ENCODE measurements at places on chromosomes 16 and 17.

GRCh38 chr16:84729716-84730320, 30.0 kb downstream of the USP10 start:
- H3K4me1 ChIP-seq = peaks cover 67% of the 10 kb centered on the region
- peak overlapping the region; percentile 64 for H3K27ac ChIP-seq
- H3K27me3 ChIP-seq = no peaks in the 10 kb centered on the region

- H3K4me3 ChIP-seq = no peak overlapping the region
- no peaks in the 10 kb centered on the region for H3K4me1 ChIP-seq
- no peaks in the 10 kb centered on the region for H3K27me3 ChIP-seq
- H3K36me3 ChIP-seq = no peaks in the 10 kb centered on the region
- H3K27ac ChIP-seq = no peak overlapping the region
These were observed 14.0 kb upstream of the PVALEF start for GRCh38 chr17:81151278-81151677.

DNA sequence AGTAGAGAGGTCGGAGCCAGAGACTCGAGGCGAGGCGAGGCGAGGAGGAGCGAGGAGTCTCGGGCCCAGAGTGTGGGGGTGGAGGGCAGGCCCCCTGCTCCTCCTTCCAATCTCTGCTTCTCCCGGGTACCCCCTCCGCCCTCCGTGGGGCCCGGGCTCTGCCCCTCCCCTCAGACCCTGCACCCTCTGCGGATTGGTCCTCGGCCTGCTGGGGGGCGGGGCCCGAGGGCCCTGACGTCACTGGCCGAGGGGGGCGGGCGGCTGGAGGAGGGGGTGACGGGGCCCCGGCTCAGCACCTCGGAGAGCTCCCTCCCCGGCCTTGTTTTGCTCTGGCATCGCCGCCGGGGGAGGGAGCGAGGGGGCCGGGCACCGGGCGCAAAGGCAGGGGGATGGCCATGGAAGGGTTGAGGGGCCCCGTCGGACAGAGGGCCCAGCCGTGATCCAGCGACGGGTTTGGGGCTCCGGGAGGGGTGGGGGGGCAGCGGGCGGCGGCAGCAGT, at the start of gene RUNDC3A:
RUNDC3A (plus strand) TSS at position 282 of the 499 bp plus-strand sequence. CDS start 232 bp downstream, outside the sequence.
- peak within 1 kb of the TSS; percentile 72 for H3K27ac ChIP-seq
- H3K4me1 ChIP-seq = peaks cover 23% of the 10 kb centered on the region
- no peaks in the 10 kb centered on the region for H3K36me3 ChIP-seq
- ATAC-seq = peak; percentile 93
- H3K27me3 ChIP-seq = peaks cover 18% of the 10 kb centered on the region

GRCh38 chr17:7336240-7337175, at the start of gene ACAP1:
Gene ACAP1 (plus strand): TSS chr17:7336529. CDS start chr17:7336735, 206 bp downstream.
- peak within 1 kb of the TSS; percentile 11 for H3K27ac ChIP-seq
- H3K27me3 ChIP-seq = peaks cover 70% of the 10 kb centered on the region
- no peak within 1 kb of the TSS for H3K4me3 ChIP-seq
- H3K4me1 ChIP-seq = no peaks in the 10 kb centered on the region
- ATAC-seq = no peak

GRCh38 chr17:76385892-76386786, 1.7 kb downstream of the SPHK1 start:
- peaks cover 66% of the 10 kb centered on the region for H3K4me1 ChIP-seq
- peaks cover 49% of the 10 kb centered on the region for H3K27me3 ChIP-seq
- H3K36me3 ChIP-seq = peaks cover 14% of the 10 kb centered on the region

DNA sequence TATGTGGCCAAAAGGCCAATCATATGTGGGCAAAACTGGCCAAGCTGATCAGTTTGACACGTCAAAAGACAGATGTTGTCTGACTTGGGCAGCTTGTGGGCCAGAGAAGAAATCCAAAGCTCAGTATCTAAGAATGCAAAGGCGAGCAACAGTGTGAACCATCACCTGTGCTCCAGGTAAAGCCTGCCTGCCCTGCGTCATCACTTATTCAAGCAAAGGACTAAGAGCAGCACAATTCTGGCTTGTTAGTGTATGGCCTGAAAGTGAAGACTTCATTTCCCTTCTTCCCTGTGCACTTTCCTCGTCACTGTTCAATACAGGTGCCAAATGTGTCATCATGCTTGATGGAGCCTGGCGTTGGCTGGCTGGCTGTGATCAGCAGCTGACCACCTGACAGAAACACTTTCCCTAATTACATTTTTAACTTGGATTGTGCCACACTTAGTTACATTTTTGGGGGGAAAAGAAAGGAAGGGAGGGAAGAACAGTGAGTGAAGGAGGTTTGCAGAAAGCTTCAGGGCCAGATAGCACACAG, 4.7 kb downstream of the FAM20A start:
- no peaks in the 10 kb centered on the region for H3K4me1 ChIP-seq
- no peak overlapping the region for H3K27ac ChIP-seq
- no peaks in the 10 kb centered on the region for H3K36me3 ChIP-seq
- H3K27me3 ChIP-seq = peaks cover 48% of the 10 kb centered on the region

- no peak for ATAC-seq
- H3K4me1 ChIP-seq = no peaks in the 10 kb centered on the region
- H3K27me3 ChIP-seq = no peaks in the 10 kb centered on the region
These were observed 437.7 kb downstream of the HS3ST3B1 start for GRCh38 chr17:14738652-14738988.

DNA sequence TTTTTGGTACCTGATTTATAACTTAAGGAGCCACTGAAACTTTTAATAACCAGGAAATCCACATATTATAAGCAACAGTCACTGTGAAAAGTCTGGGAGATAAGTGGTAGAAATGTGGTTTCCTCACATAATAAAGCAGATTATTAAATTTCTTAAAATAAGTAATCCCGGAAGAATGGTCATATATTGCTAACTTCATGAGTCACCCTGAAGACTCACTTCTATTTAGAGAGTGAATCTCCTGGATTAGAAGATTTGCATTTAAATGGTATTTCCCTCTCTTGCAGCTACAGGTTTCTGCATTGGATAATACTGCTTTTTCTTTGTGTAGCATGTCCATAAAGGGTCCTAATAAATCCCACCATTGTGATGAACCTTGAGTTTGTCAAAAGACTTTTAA, 1286.8 kb upstream of the CDH8 start:
- ATAC-seq = no peak
- no peak overlapping the region for H3K4me3 ChIP-seq
- H3K36me3 ChIP-seq = no peaks in the 10 kb centered on the region
- no peaks in the 10 kb centered on the region for H3K27me3 ChIP-seq
- H3K4me1 ChIP-seq = no peaks in the 10 kb centered on the region

DNA sequence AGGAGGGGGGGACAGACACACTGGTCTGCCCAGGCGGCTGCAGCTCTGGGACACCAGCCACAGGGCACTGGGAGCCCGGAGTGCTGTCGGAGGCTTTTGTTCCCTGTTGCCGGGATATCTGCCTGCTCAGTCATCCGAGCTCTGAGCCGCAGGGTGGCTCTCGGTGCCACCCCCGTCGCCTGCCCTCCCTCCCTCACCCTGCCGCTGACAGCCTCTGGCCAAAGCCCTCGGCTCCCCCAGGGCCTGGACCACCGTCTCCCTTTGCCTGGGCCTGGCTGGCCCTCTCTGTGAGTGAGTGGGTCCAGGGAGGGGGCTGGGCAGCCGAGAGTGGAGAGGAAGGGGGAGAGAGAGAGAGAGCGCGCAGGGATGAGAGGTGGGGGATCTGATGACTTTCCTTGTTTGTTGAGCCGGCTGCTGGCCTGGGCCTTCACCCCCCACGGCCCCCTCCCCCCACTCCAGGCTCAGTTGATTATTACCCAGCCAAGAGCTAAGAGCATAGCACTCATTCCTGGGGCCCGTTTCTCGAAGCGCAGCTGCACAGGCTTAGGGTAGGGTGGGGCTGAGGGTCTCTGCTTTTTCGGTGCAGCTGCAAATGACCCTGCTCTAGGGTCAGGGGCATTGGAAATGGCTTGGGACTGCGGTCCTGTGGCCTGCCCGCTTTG, 2.7 kb downstream of the FOXJ1 start:
- ATAC-seq = no peak
- peaks cover 78% of the 10 kb centered on the region for H3K27me3 ChIP-seq
- no peak overlapping the region for H3K4me3 ChIP-seq
- H3K36me3 ChIP-seq = no peaks in the 10 kb centered on the region
- peaks cover 22% of the 10 kb centered on the region for H3K4me1 ChIP-seq

- H3K36me3 ChIP-seq = no peaks in the 10 kb centered on the region
- no peak overlapping the region for H3K4me3 ChIP-seq
- H3K4me1 ChIP-seq = peaks cover 2% of the 10 kb centered on the region
- no peaks in the 10 kb centered on the region for H3K27me3 ChIP-seq
These were observed 59.3 kb upstream of the CDH11 start for GRCh38 chr16:65181071-65181561.

GRCh38 chr17:78393575-78393974, 15.1 kb downstream of the PGS1 start:
- H3K4me3 ChIP-seq = no peak overlapping the region
- no peak for ATAC-seq
- H3K27me3 ChIP-seq = no peaks in the 10 kb centered on the region
- peaks cover 28% of the 10 kb centered on the region for H3K4me1 ChIP-seq
- no peak overlapping the region for H3K27ac ChIP-seq

DNA sequence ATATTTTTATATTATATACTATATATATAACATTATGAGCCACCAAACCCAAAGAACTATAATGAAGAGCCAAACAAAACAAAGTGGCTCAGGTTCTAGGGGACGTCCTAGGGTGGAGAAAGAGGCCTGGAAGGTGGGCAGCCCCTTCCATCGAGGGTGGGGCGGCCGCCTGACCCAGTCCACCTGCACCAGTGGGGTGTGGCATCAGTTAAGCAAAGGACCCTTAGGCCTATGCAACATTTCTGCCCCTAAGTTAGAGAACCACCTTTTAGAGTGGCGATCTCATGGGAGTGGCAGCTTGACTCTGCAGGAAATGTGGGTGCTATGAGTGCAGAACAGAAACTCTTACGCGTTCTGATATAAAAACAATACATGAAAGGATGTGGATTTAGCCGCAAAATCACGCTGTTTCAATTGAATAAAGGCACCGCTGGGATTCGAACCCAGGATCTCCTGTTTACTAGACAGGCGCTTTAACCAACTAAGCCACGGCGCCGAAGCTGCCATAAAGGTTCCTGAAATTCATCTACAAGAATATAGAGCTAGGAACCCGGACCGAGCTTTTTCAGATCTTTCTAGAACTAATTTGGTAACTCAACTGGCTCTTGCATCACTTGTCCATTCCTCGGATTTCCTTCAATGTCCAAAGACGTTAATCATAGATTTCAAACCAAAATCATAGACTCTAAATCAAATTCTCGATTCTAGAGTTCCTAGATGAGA, 15.6 kb upstream of the AURKB start:
- H3K27me3 ChIP-seq = no peaks in the 10 kb centered on the region
- H3K4me1 ChIP-seq = peaks cover 52% of the 10 kb centered on the region
- H3K27ac ChIP-seq = peak overlapping the region; percentile 77
- no peak overlapping the region for H3K4me3 ChIP-seq
- no peak for ATAC-seq

GRCh38 chr16:80066805-80067580, 466.5 kb upstream of the MAF start:
- no peaks in the 10 kb centered on the region for H3K4me1 ChIP-seq
- no peak overlapping the region for H3K27ac ChIP-seq
- ATAC-seq = no peak
- no peaks in the 10 kb centered on the region for H3K36me3 ChIP-seq

- no peaks in the 10 kb centered on the region for H3K4me1 ChIP-seq
- no peak overlapping the region for H3K4me3 ChIP-seq
- H3K27me3 ChIP-seq = peaks cover 50% of the 10 kb centered on the region
- ATAC-seq = no peak
These were observed 396.4 kb upstream of the CCL2 start for GRCh38 chr17:33858682-33859081.

DNA sequence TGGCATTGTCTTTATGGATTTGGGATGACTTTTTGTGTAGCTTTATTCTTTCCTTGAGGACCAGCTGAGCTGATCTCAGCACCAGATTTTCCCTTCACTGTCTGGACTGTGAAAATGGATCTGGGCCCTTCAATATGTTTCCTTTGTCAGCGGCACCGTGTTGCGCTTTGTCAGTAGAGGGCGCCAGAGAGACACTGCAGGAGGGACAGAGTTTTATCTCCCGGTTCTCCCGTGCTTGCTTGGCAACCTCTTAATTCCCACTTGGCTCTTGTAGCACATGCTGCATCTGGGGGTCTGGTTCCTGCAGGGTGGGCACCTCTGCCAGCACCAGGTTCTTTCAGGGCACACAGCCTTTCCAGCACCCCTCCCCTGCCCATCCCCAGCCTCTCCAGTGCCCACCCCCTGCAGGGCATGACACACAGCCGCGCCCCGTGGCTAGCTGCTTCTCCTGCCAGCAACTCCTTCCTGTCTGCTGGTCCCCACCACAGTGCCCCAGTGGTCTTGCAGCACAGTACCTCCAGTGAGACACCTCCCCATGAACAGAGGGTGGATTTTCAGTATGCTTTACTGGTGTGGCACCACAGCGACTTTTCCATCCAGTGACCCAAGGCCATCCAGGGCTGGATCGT, 19.6 kb downstream of the OR1D5 start:
- no peak overlapping the region for H3K27ac ChIP-seq
- no peaks in the 10 kb centered on the region for H3K4me1 ChIP-seq
- H3K27me3 ChIP-seq = peaks cover 38% of the 10 kb centered on the region
- H3K36me3 ChIP-seq = no peaks in the 10 kb centered on the region
- no peak overlapping the region for H3K4me3 ChIP-seq

GRCh38 chr16:75627851-75628250, 4.8 kb upstream of the ADAT1 start:
- no peak overlapping the region for H3K4me3 ChIP-seq
- peaks cover 78% of the 10 kb centered on the region for H3K36me3 ChIP-seq
- H3K4me1 ChIP-seq = no peaks in the 10 kb centered on the region
- no peak overlapping the region for H3K27ac ChIP-seq

DNA sequence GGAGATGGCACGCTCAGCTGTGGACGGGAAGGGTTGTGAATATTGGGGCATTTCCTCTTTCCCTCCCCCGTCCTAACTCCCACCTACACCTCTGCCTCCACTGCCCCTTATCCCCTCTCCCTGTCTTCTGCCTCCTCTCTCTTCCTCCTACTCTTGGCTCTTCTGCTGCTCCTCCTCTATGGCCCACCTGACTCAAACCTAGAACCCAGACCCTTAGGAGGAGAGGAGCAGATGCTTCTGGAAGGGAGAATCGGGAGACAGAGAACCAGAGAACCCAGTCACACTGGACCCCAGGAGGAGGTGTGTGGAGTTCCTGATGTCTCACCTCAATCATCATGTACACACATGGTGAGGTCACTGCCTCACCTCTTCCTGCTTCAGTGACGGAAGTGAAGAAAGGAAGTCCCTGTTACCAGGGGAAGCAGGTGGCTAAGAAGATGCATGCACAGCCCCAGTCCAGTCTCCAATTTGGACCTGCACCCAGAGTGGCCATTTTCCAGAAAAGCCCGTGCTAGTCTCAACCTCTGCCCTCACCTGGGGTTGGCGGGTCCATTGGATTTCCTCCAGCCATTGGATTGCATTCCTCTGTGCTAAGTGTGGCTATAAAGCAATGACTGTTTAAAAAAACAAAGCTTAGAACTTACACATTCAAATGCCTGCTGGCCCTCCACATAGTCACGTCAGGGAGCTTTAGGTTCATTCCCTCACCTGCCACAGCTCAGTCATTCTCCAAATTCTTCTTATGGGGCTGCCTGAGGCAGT, 4.0 kb downstream of the RNF222 start:
- no peaks in the 10 kb centered on the region for H3K36me3 ChIP-seq
- H3K27ac ChIP-seq = no peak overlapping the region
- H3K4me1 ChIP-seq = no peaks in the 10 kb centered on the region
- no peak for ATAC-seq
- no peak overlapping the region for H3K4me3 ChIP-seq

- H3K4me1 ChIP-seq = peaks cover 20% of the 10 kb centered on the region
- no peak for ATAC-seq
- H3K36me3 ChIP-seq = no peaks in the 10 kb centered on the region
These were observed 1.5 kb downstream of the PAFAH1B1 start for GRCh38 chr17:2594722-2595599.

GRCh38 chr17:48246612-48247011, 139.0 kb downstream of the SNX11 start:
- no peak for ATAC-seq
- H3K36me3 ChIP-seq = no peaks in the 10 kb centered on the region
- no peaks in the 10 kb centered on the region for H3K4me1 ChIP-seq
- peaks cover 21% of the 10 kb centered on the region for H3K27me3 ChIP-seq
- no peak overlapping the region for H3K27ac ChIP-seq
- H3K4me3 ChIP-seq = no peak overlapping the region

Measured in gastroesophageal sphincter (tissue), 4 donors.